ENCODE measurements at places on chromosomes 13 and 19. TPM values are rescaled to one million over a fixed set of nuclear protein-coding genes. Genes with fewer than 3 reads are reported as not detected.

CFAP97D2 gene
- total RNA-seq: not detected

FLT1 gene
- total RNA-seq: 0.02 TPM

SLITRK6 gene
- 0.21 TPM for total RNA-seq

IGFL2 gene
- 0.83 TPM for total RNA-seq

FUT2 gene
- total RNA-seq: not detected

SRRM5 gene
- total RNA-seq: 0.84 TPM

KLK1 gene
- not detected for total RNA-seq

RNASEH2B gene
- 30.7 TPM for total RNA-seq

PSG1 gene
- total RNA-seq: 0.22 TPM

NCAN gene
- total RNA-seq: 0.03 TPM

OSCAR gene
- total RNA-seq: 0.59 TPM

CBARP gene
- 4.8 TPM for total RNA-seq

ECSIT gene
- total RNA-seq: 34.7 TPM

ZNF439 gene
- not detected for total RNA-seq

MTMR6 gene
- total RNA-seq: 9.8 TPM

ZNF208 gene
- not detected for total RNA-seq

ZNF177 gene
- 0.64 TPM for total RNA-seq

TUBA3C gene
- not detected for total RNA-seq

TEX26 gene
- total RNA-seq: not detected

URI1 gene
- total RNA-seq: 92.9 TPM

FPR1 gene
- total RNA-seq: 0.07 TPM

ZIC5 gene
- total RNA-seq: 3.5 TPM

POMP gene
- total RNA-seq: 69.6 TPM

GGN gene
- total RNA-seq: 0.13 TPM

CGB8 gene
- 5.1 TPM for total RNA-seq

ZNF296 gene
- 6.5 TPM for total RNA-seq

CACNG8 gene
- total RNA-seq: 1.1 TPM

BEST2 gene
- not detected for total RNA-seq

MAB21L1 gene
- total RNA-seq: not detected

C19orf81 gene
- 8.2 TPM for total RNA-seq

ACP7 gene
- 0.14 TPM for total RNA-seq

ERFL gene
- total RNA-seq: 0.23 TPM

RFPL4AL1 gene
- total RNA-seq: not detected

FFAR2 gene
- total RNA-seq: not detected

SULT2A1 gene
- total RNA-seq: not detected

CEACAM4 gene
- total RNA-seq: not detected

TNFSF13B gene
- 0.03 TPM for total RNA-seq

HIPK4 gene
- total RNA-seq: 0.32 TPM

DIRAS1 gene
- 4.3 TPM for total RNA-seq

PCDH17 gene
- total RNA-seq: 0.13 TPM

ZNF8 gene
- 1.2 TPM for total RNA-seq

ZNF44 gene
- 0.83 TPM for total RNA-seq

NFKBIB gene
- total RNA-seq: 64.6 TPM

NLRP7 gene
- total RNA-seq: not detected

CAPN12 gene
- 6.5 TPM for total RNA-seq

PPP2R1A gene
- total RNA-seq: 302 TPM

Data from A549 treated with RU486 at 1 μM for 4 hours (cell line).